ENCODE measurements at places on chromosomes 7 and 10. TPM values are rescaled to one million over a fixed set of nuclear protein-coding genes. Genes with fewer than 3 reads are reported as not detected.

Gene PSMG3
- polyA plus RNA-seq: 32.1 TPM

DNA sequence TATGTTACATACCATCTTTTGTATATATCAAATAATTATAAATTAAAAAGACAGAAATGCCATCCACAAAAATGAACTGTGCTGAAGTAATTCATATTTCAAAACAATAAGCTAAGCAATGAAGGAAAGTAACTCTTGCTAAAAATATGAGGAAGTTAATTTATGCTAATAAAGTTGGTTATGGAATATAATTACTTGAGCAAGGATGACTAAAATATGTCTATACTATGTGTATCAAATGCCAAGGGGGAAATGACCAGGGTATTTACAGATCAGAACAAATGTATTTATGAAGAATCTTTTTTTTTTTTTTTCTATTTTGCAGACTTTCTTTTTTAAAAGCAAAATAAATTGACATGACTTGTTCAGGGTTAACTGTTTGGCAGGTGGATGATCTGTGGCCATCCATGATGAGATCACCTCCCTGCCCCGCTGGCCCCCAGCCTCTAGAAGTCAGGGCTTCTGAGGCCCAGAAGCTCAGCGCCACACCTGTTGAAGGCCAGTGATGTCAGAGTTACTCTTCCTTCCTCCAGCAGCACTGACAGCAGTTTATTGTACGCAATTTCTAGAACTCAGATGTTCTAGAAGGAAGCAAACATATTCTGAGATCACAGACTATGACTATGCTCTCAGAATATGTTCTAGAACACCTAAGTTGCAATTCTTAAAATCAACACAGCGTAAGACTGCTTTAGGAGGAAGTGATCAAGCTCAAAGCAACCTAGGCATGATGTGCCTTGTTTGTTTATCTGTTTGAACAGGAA, 196.1 kb upstream of the KLF14 start:
- no peak for DNase-seq

DNA sequence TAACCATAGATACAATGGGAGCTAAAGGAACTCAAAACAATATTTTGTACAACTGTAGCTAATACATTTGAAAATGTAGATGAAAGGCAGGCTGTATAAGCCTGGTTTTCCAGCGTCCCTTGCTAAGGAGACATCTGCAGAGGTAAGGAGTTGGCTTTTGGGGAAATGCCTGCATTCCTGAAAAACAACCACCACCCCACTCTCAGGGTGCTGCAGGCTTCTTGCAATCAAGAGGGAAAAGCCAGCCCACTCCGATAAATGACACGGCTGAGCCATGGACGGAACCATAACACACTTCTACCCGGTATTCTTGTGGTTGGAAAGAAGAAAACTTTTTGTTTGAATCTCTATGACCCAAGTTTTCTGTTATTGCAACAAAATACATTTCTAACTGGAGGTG, 200.3 kb downstream of the TEX36 start:
- no peak for DNase-seq

GRCh38 chr7:92652536-92652935, 62.3 kb upstream of the FAM133B start:
- no peak for DNase-seq

GRCh38 chr7:123972045-123972444, 47.0 kb downstream of the SPAM1 start:
- DNase-seq: no peak

GRCh38 chr10:27646194-27646593, 99.4 kb downstream of the MKX start:
- DNase-seq: peak; percentile 72

DNA sequence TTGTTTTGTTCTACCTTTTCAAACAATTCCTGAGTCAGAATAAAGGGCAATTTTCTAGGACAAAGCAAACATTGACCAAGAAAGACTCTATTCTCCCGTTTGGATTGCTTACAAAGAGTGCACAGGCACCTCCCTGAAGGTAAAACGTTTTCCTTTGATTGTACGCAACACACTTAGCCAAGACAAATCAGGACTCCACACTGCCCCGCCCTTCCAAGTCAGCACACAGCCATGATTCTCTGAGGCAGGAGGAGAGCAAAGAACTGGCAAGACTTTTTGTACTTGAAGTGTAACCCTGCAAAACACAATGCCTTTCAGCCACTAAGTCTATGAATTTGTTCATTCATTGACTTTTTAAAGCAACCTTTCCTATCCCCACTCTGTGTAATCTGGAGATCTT, 85.0 kb upstream of the FAM180A start:
- no peak for DNase-seq

DNA sequence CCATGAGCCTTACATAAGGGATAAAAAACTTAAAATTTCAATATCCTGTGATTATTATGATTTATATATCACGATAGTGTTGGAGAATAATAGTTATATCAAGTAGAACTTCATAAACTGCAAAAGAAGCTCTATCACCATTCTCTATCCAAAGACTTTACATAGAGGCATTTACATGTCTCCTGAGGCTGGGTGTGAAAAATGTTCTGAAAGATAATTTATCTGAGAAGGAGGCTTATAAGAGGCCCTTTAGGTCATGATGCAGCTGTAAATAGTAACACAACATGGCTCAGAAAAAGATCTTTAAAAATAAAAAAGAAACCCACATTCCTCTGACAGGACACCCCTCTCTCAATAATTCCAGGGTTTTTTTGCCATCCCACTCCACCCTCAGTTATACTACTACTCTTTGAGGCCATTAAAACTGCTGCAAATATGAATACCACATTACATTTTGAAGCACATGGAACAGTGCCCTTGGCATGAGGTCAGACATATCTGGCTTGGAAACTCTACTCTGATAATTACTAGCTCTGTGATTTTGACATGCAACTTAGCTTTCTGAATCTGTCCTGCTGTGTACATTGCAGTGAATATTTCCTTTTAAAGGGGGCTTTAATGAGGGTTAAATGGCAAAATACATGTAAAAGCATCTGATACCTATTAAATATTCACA, 55.5 kb downstream of the SLC16A12 start:
- no peak for DNase-seq

GRCh38 chr10:91367127-91367531, 43.0 kb upstream of the HECTD2 start:
- DNase-seq: no peak
